SK-MEL-5 (cell line): ENCODE measurements at places on chromosomes 12 and 14.

DNA sequence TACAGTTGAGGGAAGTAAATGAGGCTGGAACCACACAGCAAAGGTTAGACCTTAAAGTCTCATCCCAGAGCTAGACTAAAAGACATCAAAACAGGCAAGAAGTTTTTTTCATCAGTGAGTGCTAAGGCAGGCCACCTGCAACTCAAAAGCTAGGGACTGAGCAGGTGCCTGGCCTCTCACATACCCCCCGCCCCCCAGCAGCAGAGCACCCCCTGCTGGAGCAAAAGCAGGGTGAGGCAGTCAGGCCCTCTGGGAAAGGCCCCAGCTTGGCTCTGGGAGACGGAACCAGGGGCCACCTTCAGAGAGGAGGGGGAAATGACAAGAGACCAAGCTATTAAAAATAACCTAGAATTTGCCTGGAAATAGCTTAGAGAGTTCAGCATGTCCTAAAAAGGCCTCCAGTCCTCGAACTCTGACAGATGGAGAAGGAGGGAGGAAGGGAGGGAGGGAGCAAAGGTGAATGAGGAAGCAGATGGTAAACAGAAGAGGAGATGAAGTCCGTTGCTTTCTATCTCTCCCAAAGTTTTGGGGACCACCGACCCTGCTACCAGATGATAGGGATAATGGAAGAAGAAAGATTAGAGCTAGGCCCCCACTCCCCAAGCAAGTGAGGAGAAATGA lies 1.8 kb downstream of the ITGA7 start:
- peak; percentile 50 for DNase-seq

GRCh38 chr14:22010545-22011252 lies 337.1 kb upstream of the OR4E1 start:
- DNase-seq, result no peak

DNA sequence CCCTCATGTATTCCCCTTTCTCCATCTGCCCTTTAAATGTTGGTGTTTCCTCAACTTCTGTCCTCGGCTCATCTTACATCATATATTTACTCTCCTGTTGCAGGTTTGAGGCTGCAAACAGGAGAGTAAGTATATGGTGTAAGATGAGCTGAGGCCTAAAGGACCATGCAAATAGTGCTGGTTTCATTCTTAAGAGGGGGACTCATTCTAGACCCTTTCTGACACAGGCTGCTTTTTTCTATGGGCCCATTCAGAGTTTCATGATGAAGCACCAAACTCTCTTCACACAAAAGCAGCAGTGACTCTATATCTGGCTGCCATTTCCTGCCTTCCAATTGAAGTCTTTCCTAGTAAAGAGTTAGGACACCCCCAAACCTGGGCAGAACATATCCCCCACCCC lies 218.5 kb downstream of the PHLDA1 start:
- DNase-seq, result no peak

DNA sequence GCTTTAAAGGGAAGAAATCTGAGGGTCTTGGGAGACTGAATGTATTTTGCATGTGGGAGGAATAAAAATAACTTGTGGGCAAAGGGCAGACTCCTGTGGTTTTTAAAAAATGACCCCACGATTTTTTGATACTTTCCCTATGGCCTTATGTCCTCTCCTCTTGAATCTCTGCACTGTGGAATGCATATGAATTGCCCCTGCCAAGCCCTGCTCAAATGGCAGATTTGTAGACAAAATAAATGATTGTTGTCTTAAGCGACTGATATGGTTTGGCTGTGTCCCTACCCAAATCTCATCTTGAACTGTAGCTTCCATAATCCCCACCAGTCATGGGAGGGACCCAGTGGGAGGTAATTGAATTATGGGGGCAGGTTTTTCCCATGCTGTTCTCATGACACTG lies 223.8 kb downstream of the DACT1 start:
- no peak for DNase-seq

DNA sequence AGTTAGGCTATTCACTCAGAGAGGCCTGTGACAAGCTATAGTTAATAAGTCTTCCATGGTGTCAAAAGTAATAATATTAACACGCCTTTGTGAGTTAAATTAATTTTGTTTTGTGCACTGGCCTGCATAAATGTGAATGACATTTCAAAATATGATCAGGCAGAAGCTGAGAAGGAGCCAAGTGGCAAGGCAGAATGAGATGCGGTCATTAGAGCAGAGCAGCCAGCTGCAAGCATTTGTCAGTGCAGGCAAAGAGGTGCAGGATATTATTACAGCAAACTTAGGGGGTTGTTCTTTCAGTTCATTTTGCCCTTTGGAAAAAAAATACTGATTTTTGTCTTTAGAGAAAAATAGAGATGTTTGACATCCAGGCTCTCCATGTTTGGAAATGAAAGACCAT lies 364.5 kb downstream of the PAWR start:
- DNase-seq, result no peak
